ENCODE measurements at places on chromosomes 1 and 21.

DNA sequence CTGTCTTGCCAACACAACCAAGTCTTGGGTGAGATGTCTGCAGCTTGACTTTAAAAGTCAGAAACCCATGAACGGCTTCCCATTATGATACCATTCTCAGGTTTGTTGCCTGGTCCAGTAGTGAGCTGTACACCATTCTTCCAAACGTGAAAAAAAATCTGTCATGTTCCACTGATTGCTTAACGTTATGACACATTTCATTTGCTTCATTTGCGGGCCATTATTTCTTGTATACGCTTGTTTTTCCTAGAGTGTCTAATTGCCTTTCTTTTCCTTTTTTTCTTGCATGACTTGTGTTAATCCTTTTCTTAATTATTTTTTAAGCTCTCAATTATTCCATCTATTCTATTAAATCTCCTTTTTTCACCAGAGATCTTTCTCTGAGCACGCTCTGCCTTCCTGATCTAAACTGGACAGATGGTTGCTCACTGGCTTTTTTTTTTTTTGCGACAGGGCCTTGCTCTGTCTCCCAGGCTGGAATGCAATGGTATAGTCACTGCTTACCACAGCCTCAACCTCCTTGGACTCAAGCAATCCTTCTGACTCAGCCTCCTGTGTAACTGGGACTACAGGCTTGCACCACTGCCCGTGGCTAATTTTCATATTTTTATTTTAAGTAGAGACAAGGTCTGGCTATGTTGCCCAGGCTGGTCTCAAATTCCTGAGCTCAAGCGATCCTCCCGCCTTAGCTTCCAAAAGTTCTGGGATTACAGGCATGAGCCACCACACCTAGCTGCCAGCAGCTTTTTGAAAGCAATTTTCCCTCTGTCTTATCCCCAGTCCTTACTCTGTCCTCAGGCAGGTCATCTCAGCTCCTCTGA, 31.7 kb upstream of the CAMTA1 start:
- DNase-seq: no peak

- no peak for DNase-seq
Observed at GRCh38 chr1:111488669-111489068, 14.8 kb downstream of the ADORA3 start.

DNA sequence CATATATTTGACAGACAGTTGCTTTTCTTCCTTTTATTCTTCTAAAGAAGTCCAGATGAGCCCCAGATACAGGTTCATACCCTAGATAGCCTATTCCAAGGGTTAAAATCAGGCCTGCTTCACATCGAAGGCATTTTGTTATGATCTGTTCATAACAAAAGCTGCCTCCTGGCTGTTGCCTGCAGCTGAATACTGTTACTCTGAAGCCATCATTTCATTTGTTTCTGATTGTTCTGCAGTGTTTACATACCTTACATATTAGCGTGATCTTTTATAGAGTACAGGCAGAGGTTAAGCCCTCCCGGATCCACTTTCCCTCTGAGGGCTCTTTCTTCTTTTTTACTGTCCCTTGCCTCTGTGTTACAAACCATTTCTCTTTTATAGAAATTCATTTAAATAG, 219.0 kb upstream of the HOOK1 start:
- no peak for DNase-seq

GRCh38 chr1:159838715-159839114, 12.0 kb downstream of the SLAMF8 start:
- no peak for DNase-seq

DNA sequence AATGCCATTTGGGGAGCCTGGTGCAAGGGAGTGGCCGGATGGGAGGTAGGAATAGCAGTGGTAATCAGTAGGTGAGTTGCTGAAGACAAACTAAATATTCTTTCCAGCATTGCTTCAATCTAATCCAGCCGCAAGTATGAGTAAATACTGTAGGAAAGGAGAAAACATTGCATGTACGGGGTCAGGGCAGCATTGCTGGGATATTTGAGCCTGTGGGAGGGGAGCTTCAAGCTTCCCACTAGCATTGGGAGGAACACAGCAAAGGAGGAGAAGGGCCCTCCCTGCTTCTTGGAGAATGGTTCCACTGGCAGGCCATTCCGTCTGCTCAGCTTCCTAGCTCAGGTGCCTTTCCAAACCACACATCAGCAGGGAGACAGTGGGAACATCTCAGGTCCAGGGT, 15.2 kb downstream of the CAPN2 start:
- DNase-seq: no peak

- DNase-seq: no peak
Observed at GRCh38 chr1:224054012-224054411, 59.9 kb upstream of the FBXO28 start.

- DNase-seq: no peak
Observed at GRCh38 chr1:244675167-244675566, 22.2 kb downstream of the DESI2 start.

GRCh38 chr1:28162151-28162550, 14.3 kb downstream of the PTAFR start:
- DNase-seq: no peak

All from NCI-H1930 (cell line).